ENCODE measurements at places on chromosomes 3 and 15.

DNA sequence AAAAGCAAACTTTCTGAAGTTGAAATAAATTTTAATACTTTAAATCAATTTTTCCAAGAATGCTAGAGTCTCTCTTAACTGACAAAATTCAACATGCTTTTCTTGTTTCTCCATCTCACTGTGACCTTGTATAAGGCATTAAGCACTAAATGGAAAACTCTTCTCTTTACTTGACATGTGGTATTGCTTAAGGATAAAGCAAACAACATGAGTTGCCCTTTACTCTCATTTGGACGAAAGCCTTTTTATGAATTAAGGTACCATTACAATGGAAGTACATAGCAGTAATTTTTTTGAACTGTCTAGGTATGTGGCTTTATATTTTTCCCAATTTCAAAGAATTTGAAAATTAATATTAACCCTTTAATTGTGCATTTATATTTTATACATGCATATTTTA lies 1.4 kb downstream of the STRIT1 start:
- DNase-seq: no peak

DNA sequence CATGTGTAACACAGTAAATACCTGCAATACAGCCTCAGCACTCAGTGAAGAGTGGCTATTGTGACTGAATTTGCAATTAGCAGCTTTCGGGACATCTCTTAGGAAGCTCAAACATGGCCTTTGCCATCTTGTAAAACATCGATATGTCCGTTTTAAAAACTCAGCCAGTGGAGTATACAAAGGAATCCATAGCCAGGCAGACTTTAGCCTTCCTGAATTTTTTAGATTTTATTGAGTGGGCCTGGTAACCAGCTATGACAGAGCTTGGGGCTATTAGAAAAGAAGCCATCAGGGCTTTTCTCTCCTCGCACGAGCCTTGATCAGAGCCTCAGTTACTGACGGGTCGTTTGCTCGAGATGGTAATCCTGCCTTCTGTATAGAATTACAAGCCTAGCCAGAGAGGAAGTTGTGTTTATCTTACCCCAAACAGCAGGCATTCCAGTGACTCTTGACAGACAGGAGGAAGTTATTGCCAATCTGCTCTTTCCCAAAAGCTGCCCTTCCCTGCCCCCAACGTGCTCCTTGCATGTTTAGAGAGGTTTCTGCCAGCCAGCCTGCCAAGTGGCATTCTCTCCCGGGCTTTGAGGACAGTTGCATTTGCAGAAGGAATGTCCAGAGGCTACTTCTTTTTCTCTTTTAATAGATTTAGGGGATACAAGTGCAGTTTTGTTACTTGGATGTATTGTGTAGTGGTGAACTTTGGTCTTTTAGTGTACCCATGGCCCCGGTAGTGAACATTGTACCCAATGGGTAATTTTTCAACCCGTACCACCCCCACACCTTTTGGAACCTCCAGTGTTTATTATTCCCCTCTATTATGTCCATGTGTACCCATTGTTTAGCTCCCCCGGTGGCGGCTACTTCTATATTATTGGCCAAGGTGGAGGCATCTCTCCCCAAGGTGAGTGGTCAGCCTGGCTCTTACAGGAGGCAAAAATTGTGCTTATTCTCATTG lies 40.6 kb downstream of the ITPR1 start:
- no peak for DNase-seq

DNA sequence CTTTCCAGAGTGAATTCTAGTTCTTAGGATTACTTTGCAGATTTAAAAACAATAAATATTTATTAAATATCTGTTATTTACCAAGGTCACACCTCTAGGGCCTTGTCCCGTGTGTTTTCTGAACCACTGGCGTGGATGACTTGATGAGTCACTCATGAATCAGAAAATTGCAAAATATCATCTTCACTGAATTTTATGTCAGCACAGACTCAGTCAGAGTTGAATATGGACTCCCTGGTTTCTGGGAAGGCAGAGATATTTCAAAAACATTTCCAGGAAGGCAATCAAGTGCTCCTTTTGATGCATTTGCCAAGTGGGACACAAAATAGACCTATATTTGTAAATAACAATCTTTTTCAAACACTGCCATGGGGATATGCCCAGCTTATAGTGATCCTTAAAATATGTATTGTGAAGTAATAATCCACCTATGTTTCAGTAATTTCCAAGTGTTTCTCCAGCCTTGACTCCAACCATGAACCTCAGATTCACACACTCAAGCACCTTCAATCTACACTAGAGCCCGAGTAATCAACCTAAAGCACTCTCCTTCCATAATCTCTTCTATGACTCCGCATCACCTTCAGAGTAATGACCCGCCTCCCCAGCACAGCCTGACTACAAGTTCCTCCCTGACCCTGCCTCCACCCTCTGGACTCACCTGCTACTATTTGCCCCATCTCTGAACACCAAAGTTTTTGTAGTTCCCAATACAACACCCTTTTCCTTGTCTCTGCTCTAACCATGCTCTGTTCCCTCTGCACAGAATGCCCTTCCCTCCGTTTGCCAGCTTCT lies 24.3 kb downstream of the DPH3 start:
- DNase-seq: no peak

GRCh38 chr15:59333401-59334075 lies 39.1 kb downstream of the MYO1E start:
- no peak for DNase-seq

DNA sequence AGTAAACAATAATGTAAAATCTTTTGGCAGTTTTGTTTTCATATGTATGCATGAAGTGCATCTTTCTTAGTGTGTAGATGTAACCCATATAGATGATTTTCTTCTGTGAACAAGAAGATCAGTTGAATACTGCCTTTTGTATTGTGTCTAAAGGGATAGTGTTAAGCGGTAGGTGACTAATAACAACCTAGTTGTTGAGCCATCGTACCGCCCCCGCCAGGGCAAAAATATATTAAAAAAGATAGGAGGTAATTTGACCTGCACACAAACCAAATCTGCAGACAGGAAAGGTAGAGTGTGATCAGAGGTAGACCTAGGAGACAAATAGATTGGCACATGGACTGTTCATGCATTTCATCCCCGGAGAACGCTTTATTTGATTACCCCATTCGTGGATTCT lies 3.3 kb upstream of the GMNC start:
- DNase-seq: no peak

- DNase-seq: no peak
Measured at GRCh38 chr3:127395663-127396355, 108.0 kb upstream of the PRR20G start.

DNA sequence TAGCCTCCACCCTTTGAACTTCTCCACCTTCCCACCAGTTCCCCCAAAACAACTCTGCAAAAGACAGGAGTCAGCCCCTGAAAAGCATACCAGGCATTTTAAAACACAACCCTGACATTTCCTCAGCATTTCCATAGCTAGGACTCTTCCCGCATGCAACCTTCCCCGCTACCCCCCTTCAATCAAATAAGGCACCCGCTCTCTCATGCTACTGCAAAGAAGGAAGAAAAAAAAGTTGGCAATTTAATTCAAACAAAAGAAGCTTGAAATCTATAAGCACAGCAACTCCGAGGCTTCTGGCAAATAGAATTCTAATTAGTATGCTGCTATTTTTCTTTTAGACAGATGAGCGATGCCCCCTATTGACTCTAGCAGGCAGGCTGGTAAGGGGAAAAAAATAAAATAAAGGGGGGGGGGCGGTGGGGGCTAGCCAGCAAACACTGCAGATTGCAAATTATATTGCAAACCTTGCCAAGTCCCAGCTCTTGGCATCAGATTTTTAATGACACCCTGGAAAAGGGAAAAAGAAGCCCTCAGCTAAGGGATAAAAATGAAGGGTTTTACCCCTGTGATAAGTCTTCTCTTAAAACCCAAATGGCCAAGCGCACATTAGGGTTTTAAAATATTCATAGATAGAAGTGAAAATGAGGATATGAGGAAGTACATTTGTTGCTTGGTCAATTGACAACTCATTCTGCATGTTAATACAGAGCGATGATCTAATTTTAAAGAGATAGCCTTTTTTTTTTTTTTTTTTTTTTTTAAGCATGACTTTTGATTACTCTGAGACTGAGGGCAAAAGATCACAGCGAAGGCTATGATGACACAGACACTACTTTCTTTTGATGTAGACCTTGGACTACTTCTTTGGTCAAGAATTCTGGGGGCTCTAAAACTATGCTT lies 255.2 kb downstream of the NR2F2 start:
- no peak for DNase-seq

DNA sequence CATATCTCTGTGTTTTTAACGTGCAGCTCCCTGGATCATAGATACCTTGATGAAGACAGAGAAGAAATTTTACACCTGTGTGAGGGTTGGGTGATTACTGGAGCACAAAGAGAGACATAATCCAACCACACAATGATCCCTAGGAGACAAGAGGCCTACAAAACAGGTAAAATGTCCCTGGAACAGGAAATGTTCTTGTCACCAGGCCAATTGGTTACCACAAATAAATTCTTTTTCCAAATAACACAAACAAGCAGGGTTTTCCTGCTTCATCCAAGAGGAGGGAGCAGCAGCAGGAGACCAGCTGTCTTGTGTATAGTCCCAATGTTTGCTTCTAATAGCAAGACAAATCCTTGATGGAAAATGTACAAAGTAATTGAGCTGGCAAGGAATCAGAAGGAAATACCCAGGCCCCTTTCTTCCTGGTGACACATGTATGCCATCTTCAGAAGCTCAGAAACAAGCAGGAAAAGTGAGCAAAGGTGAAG lies 1.4 kb downstream of the MGLL start:
- no peak for DNase-seq

GRCh38 chr3:71575433-71575832 lies 8.1 kb downstream of the FOXP1 start:
- DNase-seq: no peak

- no peak for DNase-seq
Measured at GRCh38 chr3:119632829-119633228, 27.6 kb downstream of the POPDC2 start.

- DNase-seq: no peak
Measured at GRCh38 chr15:61558172-61559136, 329.4 kb upstream of the RORA start.

GRCh38 chr3:12663401-12663935 lies 449 bp downstream of the RAF1 start:
- DNase-seq: no peak

GRCh38 chr3:25481386-25481785 lies 53.3 kb downstream of the RARB start:
- no peak for DNase-seq

GRCh38 chr15:53658827-53659555 lies 100.5 kb downstream of the WDR72 start:
- no peak for DNase-seq

GRCh38 chr3:126609909-126610308 lies 45.0 kb downstream of the TXNRD3 start:
- DNase-seq: no peak

GRCh38 chr3:10344147-10344943 lies 23.4 kb upstream of the SEC13 start:
- DNase-seq: peak; percentile 45

GRCh38 chr3:82376883-82377282 lies 615.4 kb upstream of the GBE1 start:
- DNase-seq: no peak

- no peak for DNase-seq
Measured at GRCh38 chr3:106482451-106482850, 613.6 kb upstream of the CBLB start.

DNA sequence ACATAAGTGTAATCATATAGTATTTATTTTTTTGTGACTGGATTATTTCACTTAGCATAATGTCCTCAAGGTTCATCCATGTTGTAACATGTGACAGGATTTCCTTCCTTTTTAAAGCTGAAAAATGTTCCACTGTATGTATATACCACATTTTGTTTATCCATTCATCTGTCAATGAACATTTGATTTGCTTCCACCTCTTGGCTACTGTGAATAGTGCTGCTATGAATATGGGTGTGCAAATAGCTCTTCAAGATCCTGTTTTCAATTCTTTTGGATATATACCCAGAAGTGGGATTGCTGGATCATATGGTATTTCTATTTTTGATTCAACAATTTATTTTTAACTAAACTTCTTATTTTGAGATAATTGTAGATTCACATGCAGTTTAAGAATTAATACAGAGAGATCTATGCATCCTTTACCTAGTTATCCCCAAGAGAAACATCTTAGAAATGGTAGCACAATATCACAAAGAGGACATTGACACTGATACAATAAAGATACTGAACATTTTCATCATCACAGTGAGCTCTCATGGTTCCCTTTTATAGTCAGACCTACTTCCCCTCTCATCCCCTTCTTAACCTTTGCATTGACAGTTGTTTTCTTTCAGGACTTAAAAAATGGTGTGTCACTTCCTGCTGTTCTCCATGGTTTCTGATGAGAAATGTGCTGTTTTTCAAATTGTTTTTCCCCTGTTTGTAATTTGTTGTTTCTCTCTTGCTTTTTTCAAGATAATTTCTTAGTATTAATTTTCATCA lies 90.1 kb downstream of the SATB1 start:
- DNase-seq: no peak

DNA sequence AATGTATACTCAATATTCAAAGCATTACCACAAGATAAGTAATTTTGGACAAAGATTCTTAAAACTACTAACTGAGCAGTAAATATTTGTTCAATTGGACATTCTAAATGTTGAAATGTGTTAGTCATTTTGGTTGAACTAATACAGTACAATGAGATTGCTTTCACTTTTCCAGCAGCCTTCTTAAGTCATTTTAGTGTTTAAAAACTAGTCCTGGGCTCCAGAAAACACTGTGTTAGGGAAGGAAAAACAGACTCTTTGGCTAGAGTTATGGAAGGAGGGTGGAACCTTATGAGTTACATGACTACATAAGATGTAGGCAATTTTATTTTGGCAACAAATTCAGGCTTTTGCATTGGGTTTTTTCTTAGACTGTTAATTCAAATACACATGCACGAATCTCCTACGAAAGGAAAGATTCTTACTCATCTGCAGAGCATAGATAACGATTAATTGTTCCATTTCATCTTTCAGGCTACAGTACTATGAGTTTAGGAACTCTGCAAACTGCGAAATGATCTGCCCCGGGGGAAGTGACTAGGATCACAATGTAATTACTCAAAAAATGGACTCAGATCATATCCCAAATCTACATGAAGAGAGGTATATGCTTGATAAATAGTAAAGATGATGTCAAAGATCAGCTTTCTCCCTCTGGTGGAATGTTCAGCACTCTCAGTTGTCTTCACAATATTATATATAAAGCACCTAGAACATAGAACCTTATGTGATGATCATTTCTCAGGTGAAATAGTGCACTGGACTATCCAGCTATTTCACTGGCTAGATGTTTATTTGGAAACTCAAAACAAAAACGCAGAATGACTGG lies 492.8 kb upstream of the MDFIC2 start:
- DNase-seq: no peak

DNA sequence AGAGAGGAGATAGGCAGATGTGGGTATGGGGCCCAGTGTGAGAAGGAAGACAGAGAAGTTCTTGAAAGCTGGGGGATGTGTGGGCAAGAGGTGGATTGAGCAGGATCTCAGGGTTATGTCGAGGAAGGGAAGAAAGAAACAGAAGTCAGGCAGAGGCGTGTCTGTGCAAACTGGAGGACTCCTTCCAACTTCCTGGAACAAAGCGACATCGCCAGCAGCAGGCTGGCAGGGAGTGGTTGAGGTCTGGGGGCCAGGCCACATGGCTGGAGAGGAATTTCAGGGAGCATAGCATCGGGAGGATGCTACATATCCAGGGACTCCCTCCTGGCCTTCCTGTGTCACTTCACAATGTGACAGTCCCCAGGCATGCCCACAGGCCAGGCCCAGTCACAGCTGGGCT lies 42.9 kb upstream of the MYZAP start:
- DNase-seq: no peak

Measured in GM18507 (cell line).